ENCODE measurements at places on chromosomes 3 and 15.

DNA sequence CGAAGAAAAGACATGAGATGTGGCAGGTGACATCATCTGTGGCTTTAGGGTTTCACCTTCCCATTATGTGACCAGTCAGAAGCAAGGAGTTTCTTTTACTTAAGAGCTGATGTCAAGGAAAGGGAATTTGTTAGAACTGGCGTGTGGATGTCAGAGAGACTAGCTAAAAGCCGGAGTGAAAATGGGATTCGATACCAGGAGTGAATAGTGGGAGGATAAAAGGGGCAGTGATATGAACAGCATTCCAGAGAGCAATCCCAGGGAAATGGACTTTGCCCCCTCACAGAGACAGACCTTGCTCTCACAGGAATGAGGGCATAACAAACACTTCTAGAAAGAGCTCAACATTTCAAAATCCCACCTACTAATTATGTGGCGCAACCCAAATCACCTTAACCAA lies 5.9 kb upstream of the FMN1 start:
- DNase-seq: no peak

GRCh38 chr3:162602619-162603018 lies 1106.0 kb downstream of the OTOL1 start:
- no peak for DNase-seq

DNA sequence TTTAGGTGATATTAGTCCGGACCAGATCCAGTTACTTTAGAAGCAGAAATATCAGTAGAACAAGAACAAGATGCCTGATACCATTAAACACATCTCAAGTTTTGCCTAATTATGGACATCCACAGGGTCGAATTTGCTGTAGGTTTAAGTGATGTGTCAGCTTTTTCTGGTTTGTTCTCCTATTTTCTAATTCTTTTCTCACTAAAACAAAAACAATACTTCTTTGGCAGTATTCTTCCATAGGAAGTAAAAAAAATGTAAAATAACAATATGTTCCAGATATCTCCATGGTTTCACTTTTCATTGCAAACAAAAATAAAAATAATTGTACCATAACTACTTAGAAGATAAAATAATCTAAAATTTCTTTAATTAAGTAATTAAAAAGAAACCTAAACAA lies 265.7 kb downstream of the SHOX2 start:
- no peak for DNase-seq

- no peak for DNase-seq
These were observed 240 bp downstream of the CFAP100 start for GRCh38 chr3:126394977-126395321.

GRCh38 chr15:100131321-100132224 lies 210.2 kb downstream of the ADAMTS17 start:
- no peak for DNase-seq

- no peak for DNase-seq
These were observed 62.3 kb downstream of the TMEM39A start for GRCh38 chr3:119401069-119401468.

DNA sequence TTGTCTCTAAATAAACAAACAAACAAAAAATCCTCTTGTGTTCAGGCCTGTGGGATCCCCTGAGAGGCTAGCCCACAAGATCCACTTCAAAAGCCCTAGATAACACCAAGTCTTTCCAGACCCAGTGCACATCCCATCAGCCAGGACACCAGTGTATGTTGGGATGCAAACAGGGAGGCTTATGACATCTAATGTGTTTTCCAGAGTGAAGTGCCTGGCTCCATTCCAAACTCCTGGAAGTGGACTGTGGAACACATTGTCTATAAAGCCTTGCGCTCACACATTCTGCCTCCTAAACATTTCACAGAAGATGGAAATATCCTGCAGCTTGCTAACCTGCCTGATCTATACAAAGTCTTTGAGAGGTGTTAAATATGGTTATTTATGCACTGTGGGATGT lies 57.0 kb downstream of the MLH1 start:
- DNase-seq: no peak

DNA sequence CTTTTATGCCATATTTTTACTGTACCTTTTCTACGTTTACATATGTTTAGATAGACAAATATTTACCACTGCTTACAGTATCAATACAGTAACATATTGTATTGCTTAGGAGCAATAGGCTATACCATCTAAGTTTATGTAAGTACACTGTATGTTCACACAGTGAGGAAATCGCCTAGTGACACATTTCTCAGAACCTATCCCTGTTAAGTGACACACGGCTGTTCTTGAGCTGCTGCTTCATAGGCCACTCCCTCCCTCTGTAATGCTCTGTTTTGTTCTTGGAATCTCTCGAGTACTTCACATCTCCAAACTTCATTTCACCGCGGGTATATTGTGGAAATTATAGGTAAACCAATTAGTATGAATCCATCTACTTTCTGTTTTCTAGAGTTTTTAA lies 13.4 kb upstream of the SELENOT start:
- DNase-seq: no peak

DNA sequence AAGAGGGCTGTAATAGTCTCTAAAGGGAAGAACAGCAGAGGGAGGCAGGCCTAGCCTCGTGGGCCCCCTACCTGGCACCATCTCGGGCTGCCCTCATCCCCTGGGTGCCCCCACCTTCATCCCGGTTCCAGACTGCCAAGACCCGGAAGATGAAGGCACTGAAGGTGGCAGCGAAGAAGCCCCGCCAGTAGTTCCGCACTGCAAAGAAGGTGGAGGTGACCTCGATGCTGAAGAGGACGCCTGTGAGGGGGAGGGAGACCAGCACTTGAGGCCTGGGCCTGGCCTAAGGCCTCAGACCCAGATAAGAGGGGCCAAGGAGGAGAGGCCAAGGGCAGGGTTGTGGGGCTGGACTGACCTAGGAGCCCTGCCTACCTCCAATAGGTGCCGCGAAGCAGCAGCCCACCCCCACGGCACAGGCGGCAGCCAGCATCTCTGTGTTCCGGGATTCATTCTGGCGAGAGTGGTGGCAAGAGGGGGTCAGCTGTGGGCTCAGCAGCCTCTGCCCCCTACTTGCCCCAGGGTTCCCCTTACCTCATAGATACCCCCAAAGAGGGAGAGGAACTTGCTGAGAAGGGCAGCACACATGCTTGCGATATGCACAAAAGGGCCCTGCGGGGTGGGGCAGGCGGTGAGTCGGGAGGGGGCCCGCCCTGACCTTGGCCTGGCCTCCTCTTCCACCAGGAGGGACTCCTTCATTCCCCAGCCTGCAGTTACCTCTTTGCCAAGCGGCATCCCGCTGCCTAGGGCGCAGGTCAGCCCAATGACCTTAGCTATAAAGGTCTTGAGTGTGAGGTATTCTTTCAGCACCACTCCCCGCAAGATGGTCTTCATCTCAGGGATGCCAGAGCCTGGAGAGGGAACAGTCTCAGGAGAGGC lies 3.9 kb downstream of the CLCN2 start:
- DNase-seq: no peak

DNA sequence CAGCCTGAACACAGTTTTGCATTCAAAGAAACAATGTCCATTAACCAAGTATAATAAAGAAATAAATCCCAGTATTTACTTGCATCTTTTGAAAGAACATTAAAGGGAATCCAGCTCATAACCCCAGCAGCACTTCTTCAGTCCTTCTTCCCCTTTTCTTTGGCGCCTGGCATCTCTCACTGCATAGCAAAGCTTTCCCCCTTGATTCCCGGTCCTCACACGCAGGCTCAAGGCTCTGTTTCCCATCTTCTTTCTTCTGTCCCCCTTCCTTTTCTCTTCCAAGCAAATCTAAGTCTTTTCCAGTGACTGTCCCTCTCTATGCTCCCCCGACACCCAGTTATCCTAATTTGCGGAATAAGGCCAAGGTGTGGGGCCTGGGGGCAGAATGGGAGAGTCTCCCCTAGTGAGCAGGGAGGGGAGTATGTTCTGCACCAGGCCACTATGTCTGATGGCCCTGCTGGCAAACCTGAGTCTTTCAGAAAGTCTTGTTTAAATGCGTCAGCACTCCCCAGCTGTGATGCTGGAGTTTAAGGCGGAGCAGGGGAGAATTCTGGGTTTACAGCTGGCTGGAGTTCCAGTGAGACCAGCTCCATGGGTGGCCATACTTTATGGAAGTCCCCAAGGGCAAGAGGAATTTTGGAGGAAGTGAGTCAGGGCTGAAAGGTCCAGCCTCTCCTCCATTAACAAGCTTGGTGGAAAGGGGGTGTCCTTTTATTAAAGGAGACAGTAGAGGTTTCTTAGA lies 42.1 kb downstream of the GOLGA6A start:
- DNase-seq: no peak

GRCh38 chr3:23288286-23288685 lies 85.2 kb downstream of the UBE2E2 start:
- DNase-seq: no peak

GRCh38 chr3:27699067-27699466 lies 23.1 kb downstream of the EOMES start:
- DNase-seq: no peak

DNA sequence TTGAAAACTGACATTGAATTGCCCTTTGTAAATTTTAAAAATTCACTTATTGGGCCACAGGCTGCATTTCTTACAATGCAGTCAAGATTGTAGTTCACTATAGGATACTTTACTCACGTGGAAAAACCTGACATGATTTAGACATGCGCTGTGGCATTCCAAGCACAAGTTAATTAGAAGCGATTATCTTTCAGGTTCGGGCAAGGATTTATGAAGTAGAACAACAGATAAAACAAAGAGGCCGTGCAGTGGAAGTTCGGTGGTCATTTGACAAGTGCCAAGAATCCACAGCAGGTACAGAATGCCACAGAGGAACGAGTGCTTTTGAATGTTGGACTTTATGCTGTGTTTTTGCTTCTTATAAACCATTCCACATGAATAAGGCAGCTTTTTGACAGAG lies 37.8 kb downstream of the GPR171 start:
- no peak for DNase-seq

DNA sequence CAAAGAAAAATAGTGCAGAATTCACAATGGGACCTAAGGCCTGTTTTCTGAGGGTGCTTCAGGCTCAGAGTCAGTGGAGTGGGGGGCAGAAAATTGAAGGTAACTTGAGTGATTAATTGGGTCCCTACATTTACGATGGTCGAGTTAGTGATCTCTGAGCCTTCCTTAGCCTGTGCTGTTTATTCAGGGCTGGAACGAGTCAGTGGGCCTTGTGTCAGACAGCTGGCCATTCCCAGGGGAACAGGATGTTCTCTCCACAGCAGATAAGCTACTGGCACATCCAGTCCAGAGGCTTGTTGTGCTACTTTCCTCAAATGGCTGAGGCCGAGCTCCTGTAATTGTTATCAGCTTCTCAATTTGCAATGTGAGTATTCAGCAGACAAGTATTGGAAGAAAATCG lies 29.2 kb upstream of the CNTN3 start:
- DNase-seq: no peak

- DNase-seq: no peak
These were observed 325.8 kb upstream of the IGF1R start for GRCh38 chr15:98322581-98322980.

- DNase-seq: no peak
These were observed 560.8 kb downstream of the FOXP1 start for GRCh38 chr3:71022551-71023335.

GRCh38 chr3:175392653-175393052 lies 533.5 kb downstream of the NAALADL2 start:
- DNase-seq: no peak

DNA sequence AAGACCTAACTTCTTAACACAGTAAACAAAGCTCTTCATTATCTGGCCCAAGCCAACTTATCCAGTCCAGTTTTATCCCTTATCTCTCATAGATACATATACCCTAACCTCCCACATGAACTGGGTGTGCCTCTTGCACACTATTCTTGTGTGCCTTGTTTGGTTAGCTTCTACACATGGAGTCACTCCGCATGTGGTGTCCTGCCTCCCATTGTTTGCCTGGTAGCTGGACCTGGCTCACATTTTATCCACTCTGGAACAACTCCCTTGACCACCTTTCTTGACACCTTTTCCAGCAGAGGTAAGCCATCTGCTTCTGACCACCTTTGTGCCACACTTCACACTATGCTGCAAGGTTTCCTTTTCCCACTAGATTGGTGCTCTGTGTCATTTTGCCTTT lies 15.2 kb downstream of the TIPARP start:
- DNase-seq: no peak
